ENCODE measurements at places on chromosomes 13 and 19.

- no peak for DNase-seq
Observed at GRCh38 chr19:5037936-5038335, 69.0 kb downstream of the KDM4B start.

- DNase-seq = peak; percentile 31
Observed at GRCh38 chr13:112443995-112444311, 67.8 kb downstream of the SPACA7 start.

DNA sequence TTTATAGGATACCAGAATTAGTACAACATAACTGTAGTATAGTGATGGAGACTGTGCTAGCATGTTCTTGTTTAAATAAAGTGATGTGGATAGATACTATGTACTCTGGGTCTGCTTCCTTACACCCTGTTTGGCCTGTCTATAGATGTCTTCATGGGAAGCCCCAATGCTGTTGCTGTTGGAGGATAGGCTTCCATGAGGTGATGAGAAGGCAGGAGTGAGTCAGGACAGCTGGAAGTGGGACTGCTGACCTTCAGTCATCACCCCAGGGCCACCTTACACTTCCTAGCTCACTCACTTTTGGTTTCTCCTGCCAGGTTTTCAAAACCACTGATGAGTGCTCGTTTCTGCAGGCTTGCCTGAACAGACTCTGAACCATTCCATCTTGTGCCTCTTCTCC, 4.2 kb downstream of the KCTD4 start:
- DNase-seq = no peak

DNA sequence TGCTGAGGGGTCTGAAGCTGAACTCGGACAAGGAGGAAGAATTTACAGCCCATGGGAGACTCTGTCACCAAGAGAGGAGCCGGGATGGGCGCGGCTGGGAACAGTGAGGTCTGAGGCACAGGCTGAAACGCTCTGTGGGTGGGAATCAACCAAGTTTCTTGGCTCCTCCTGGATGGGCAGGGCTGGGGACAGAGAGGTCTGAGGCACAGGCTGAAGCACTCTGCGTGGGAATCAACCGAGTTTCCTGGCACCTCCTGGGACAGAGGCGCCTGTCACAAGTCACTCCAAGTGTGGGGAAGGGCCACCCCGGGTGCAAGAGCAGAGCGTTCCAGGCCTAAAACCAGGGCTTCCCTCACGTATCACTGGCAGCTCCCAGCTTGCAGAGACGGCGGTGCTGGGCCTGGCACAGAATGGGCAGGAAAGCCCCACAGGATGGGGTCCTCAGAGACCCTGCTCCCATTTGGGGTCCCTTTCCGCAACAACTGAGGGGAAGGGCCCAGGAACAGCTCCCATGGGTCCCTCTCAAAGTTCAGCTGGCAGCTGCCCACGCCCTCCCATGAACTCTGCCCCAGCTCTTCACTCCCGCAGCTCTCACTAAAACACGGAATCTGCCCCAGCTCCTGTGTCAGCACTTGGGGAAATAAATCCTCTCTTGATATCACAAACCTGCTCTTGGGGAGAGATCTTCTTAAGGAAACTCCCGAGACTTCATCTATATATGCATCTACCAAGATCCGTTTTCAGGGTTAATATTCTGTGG, 18.5 kb downstream of the AP3D1 start:
- no peak for DNase-seq

- no peak for DNase-seq
Observed at GRCh38 chr13:52797176-52797575, 51.3 kb downstream of the PCDH8 start.

DNA sequence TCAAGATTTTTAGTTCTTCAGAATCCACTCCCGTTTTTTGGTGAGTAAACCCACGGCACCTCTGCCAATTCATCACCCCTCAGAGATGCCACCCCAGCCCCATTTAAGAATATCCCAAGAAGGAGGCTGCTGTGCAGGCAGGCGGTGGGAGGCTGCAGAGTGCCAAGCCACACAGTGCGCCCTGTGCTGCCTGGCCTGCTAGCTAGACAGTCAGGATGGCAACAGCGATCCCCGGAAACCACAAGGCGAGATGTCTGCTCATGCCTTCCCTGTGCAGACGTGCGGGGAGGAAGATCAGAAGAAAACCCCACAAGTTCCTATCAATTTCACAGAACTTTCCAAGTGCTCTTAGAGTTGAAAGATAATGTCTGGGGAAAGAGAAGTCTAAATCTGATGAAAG, 64.8 kb upstream of the GPR183 start:
- DNase-seq = no peak

DNA sequence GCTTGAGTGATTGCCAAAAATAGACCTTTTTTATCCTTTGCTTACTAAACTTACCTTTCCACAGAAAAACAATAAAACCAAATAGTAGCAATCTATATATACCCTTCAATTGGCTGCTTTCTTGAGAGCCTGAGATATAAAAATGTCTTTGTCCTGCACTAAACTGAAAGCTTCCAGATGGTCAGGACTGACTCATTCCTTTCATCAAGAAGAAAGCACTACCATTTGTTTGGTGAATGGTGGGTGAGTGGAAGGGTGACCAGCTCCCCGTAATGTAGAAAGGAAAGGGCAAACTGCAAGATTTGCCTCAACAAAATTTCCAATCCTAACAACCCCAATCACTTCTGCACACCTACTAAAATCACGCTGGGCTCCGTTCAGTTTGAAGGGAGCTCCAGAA, 67.8 kb downstream of the SACS start:
- no peak for DNase-seq

DNA sequence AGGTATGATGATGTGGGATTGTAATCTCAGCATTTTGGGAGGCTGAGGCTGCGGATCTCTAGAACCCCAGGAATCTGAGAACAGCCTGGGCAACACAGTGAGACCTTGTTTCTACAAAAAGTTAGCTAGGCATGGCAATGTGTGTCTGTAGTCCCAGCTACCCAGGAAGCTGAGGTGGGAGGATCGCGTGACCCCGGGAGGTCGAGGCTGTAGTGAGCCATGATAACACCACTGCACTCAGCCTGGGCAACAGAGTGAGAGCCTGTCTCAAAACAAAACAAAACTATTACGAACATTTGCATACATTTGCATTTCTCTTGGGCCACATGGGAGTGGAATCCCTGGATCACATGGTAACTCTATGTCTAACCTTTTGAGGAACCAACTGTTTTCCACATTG, 1.6 kb downstream of the C19orf44 start:
- no peak for DNase-seq

- DNase-seq = peak; percentile 71
Observed at GRCh38 chr19:44800461-44800860, 8.4 kb upstream of the BCAM start.

- no peak for DNase-seq
Observed at GRCh38 chr13:54004026-54004699, 975.5 kb downstream of the OLFM4 start.

- DNase-seq = no peak
Observed at GRCh38 chr13:98507282-98507797, 69.6 kb downstream of the STK24 start.

DNA sequence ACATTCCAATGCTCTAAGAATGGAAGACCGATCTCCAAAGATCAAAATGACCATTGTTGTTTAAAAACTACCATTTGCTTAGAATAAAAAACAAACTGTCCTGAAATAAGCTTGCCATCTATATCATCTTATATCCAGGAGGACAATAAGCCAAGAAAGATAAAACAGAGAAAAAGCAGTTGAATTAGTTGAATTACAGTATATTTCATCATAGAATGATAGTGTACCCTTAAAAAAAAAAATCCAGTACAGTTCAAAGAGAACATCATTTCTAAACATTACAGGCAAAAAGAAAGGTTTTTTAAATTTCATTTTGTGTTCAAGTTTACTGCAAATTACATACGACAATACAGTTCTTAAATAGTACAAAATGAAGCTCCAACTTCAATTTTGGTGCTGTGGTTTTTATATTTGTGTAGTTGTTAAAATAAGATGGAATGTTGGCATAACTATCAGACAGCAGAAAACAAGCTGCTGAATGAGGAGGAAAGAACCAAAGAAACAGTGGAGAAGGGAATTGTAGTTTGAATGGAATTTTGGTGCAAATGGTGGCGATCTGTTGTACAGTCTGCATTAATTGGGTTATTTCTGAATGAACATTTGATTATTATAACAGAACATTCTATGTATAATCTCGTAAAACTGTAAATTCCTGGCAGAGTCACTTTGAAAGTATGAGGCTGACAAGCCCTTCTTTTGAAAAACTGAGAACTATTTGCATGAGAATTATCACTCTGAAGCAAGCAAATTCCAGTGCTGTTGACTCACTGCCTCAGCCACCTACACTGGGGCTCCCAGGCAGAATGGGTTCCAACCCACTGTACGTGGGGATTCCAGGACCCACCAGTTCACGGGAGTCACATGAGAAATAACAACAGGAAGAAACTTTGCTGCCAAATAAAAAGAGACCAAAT, 37.7 kb downstream of the LHFPL6 start:
- DNase-seq = no peak

DNA sequence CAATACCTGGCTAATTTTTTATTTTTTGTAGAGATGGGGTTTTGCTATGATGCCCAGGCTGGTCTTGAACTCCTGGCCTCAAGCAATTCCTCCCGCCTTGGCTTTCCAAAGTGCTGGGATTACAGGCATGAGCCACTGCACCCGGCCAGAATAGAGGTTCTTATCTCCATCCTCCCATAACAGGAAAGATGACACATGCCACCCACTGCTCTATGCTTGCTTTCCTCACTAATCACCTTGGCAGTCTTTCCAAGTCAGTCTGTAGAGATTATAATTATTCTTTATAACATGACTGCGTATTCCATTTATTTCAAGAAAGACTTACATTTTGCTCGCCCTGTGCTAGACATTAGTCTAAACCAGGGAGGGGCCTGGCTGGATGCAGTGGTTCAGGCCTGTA, 6.7 kb downstream of the VAV1 start:
- no peak for DNase-seq

GRCh38 chr19:644789-645188, 5.1 kb downstream of the FGF22 start:
- DNase-seq = no peak

DNA sequence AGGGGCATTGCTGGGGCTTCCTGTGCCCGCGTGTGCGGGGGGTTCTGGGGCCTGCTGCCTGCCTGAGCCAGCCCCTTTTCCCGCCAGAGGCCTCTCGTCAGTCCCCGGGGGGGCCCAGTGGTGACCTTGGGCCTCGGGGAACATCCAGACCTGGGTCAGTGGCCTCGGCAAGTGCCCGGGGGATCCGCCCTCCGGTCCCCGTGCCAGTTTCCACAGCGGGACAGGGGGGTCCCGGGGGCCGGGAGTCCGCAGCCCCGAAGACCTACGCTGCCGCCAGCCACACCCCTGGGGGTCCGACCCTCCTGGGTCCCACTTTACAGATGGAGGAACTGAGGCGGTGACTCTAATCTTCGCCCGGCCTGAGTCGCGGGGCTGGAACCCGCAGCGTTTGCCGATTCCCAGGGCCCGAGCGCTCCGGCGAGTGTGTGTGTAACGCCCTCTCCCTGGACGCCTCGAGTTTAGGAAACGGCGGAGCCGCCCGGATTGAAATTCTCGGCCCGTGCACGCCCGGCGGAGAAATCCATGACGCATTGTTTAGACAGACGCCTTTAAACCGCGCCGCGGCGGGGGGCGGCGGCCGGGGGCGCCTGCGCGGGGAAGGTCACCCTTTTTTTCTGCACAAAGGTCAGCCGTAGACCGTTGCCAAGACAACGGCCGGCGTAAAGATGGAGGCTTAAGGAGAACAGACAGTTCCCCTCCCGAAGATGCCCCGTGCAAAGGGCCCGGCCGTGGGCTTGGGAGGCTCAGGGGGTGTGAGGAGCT, 39.3 kb downstream of the EFNA2 start:
- DNase-seq = peak; percentile 22

DNA sequence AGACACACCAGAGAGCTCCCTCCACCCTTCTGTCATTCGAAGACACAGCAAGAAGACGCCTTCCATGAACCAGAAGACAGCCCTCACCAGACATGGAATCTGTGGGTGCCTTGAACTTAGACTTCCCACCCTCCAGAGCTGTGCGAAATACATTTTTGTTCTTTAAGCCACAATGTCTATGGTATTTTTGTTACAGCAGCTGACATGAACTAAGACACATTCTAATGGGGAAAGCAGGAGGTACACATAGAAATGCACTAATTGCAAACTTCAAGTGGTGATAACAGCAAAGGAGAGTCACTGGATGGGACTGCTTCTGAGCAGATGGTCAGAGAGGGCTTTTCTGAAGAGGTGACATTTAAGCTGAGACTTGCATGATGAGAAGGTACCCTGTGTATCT, 16.2 kb downstream of the OR7C2 start:
- no peak for DNase-seq

- DNase-seq = no peak
Observed at GRCh38 chr13:64640002-64640401, 2590.1 kb downstream of the PCDH9 start.

GRCh38 chr13:103287659-103288058, 221.4 kb upstream of the SLC10A2 start:
- no peak for DNase-seq

- DNase-seq = no peak
Observed at GRCh38 chr19:9523885-9524474, 14.5 kb downstream of the ZNF426 start.

- DNase-seq = no peak
Observed at GRCh38 chr13:33205804-33206221, 79.7 kb downstream of the STARD13 start.

DNA sequence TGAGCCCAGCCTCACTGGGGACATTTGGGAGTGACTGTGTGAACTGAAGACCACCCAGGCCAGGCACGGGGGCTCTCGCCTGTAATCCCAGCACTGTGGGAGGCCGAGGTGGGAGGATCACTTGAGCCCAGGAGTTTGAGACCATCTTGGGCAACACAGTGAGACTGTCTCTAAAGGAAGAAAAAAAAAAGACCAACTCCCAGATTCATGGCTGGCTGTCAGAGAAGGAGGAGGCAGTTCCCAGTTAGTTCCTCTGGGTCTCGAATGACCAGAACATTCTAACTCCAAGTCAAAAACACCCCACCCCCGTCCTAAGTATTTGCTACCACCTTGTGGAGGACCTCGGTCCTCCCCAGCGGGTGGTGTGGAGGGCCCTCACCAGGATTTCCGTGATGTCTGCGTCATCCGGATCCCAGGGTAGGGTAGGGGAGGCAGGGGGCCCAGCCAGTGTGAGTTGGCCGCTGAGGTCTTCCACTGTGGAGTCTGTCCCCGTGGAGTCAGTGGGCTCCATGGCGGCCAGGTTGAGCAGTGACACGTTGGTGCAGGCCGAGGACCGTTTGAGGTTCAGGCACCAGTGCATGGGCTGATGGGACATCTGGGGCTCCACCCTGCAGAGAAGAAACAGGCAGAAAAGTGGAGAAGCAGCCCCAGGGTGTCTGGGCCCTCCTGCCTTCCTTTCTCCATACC, 1.3 kb downstream of the TSKS start:
- no peak for DNase-seq

GRCh38 chr19:50861496-50862286, 7.0 kb downstream of the KLK3 start:
- no peak for DNase-seq

GRCh38 chr13:94112227-94112626, 367.3 kb downstream of the DCT start:
- DNase-seq = no peak

Measured in stimulated activated CD8-positive, alpha-beta memory T cell treated with anti-CD3 and anti-CD28 coated beads, Interleukin-4, amount 100 ng/mL, for 24 hours (primary cell).